ENCODE measurements at places on chromosomes 7 and 10. TPM values are rescaled to one million over a fixed set of nuclear protein-coding genes. Genes with fewer than 3 reads are reported as not detected.

- DNase-seq = no peak
Observed at GRCh38 chr10:48720611-48721010, 35.9 kb downstream of the WDFY4 start.

DNA sequence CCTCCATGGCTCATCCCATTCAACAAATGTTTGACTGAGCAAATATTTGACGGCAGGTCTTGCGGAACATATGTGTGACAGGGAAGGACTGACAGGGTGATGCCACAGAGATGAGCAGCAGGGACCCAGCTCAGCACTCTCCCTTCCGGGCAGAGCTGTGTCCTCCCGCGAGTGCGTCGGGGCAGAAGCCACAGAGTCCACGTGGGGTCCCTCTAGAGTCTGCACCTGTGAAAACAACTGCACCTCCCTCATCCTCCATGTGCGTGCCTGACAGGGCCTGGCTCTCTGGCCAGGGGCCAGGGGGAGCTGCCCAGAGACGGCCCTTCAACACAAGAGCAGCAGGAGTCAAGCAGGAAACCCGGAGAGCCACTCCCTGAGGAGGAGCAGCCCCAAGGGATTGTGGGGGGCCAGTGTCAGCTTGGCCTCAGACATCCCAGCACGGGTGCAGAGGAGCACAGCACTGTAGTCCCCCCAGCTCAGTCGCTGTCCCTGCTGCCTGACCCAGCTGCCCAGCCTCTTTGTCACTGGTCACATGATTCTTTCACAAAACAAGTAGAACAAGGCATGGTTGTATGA, 83.6 kb upstream of the TMEM72 start:
- peak; percentile 25 for DNase-seq

- no peak for DNase-seq
Observed at GRCh38 chr7:2202901-2203765, 29.6 kb downstream of the MAD1L1 start.

GRCh38 chr7:8387551-8388256, 45.7 kb upstream of the NXPH1 start:
- no peak for DNase-seq

The CALHM1 gene
- not detected for total RNA-seq

DNA sequence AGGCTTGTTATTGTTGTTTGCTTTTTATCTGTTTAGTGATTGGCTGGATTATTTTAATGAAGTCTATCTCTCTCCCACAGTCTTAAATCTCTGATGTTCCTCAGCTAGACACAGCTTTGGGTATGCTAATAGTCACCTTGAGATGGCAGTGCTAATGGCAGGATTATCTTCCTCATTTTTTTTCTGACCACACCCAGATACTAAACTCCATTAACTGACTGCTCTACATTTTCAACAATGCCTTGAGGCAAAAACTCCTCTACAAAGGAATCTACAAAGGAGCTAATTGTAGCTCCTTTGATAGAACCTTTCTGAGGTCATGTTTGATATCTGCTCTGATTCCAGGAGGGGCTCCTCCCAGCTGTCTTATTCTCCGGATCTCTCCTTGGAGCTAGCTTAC, 122.6 kb downstream of the HBP1 start:
- DNase-seq = no peak

GRCh38 chr7:6090738-6091505, 59.7 kb downstream of the ANKRD61 start:
- no peak for DNase-seq

DNA sequence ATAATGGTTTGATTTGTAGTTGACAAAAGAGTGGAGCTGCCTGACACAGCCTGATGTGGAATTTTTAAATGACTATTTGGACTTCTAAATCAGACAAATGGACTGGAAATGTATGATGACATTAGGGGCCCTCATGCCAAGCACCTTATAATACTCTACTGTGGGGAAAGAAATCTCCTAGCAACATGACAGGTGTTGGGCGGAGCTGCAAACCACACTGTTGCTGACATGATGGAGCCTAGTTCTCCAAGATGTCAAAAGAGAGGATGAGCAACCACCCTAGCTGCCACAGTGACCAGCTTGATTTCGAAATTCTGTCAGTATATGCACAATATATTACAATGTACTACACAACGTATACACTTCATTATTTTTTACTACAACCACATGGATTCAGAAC, 65.8 kb downstream of the RHOBTB1 start:
- no peak for DNase-seq

DNA sequence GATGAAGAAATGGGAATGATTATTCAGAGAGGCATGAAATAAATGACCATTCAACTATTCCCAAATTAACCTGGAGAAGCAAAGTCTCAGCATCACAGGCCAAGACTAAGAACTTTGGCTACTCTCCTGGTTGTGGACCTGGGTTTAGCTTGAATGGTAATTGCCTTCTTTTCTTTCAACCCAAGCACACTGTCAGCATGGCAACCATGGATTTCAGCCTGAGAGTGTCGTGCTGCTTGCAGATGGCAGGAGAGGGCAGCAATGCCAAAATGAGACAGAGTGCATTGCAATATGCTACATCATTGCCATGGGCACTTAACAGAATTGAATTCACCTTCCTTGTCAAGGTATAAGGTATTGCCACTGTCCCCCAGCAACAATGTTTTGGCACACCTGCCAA, 767.2 kb downstream of the REEP3 start:
- DNase-seq = no peak

GRCh38 chr10:54496852-54497251, 304.2 kb downstream of the PCDH15 start:
- no peak for DNase-seq

The GNAT3 gene
- total RNA-seq = not detected

GRCh38 chr7:148799893-148800555, 84.1 kb downstream of the EZH2 start:
- DNase-seq = no peak

The MNX1 gene
- 6.3 TPM for total RNA-seq

DNA sequence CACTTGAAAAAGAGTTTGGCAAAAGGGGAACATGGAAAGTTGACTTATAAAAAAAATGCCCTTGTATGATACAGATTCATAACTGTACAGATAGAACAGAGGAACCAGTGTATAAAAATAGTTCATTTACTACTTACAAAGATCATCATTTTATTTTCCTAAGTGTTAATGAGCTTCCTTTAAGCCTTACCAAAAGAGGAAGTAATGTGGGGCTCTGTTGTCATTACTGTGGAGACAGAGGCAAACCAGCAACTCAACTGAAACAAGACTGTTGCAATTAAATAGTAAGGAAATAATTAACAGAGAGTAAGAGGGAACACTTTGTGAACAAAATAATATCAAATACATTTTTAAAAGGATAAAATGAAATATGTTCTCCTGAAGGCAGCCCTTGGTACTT, 526.2 kb upstream of the ADARB2 start:
- DNase-seq = no peak

The TMEM213 gene
- not detected for total RNA-seq

GRCh38 chr10:75616076-75616475, 184.7 kb downstream of the LRMDA start:
- no peak for DNase-seq

The JCAD gene
- total RNA-seq = 4.5 TPM

GRCh38 chr7:87202705-87203104, 16.8 kb downstream of the TMEM243 start:
- no peak for DNase-seq

DNA sequence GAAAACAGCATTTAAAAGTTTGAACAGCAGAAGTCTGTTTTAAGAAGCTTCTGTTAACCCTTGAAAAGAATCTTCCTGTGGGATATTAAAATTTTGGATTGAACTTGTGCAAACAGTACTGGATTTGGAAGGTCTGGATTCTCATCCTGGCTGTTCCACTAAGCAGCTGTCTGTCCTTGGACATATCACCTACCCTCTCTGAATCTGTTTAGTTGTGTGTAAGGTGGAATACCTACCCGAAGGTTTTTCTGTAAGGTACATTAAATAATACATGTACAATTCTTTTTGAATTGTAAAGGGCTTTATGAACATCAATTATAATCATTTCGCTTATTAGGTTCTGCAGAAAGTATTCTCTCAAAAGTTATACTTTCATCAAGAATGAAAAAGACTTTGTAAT, 2.2 kb downstream of the PDCD4 start:
- no peak for DNase-seq

DNA sequence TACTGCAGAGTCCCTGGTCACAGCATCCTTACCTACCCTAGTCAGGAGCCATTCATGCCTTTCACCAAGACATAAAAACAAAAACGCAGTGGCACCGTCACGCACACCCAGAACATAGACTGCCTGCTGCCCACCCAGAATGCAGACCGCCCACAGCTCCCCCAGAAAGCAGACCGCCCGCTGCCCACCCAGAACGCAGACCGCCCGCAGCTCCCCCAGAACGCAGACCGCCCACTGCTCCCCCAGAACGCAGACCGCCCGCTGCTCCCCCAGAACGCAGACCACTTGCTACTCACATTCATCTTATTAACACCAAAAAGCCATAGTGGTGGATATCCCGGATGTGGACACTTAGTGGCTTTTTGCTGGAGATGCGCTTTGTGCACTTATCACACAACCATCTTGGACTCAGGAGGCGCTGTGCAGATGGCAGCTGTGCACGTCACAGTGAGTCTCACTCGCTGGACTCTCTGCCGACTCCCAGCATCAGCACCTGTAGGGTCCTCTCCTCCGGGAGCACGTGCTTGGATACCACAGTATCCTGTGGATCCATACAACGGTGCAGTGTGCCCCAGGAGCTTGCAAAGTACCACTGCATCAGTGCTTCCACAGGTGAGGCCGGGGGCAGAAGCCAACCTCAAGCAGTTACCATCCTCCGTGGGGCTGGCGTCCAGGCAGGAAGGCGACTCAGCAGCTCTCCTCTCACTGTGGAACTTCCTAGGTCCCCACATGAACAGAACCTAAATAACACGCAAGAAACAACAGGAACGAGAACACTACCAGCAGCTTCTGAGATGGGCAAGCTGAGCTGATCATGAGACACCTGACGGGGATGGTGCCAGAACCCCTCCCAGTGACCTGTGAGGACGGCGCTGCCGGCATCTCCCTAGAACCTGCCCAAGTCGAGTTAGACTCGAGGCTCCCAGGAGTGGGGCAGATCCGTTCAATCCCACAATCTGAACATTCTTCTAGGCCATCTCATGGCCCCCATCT, 161.0 kb downstream of the DIP2C start:
- DNase-seq = no peak

GRCh38 chr7:4216016-4216415, 466.1 kb upstream of the FOXK1 start:
- DNase-seq = peak; percentile 27

DNA sequence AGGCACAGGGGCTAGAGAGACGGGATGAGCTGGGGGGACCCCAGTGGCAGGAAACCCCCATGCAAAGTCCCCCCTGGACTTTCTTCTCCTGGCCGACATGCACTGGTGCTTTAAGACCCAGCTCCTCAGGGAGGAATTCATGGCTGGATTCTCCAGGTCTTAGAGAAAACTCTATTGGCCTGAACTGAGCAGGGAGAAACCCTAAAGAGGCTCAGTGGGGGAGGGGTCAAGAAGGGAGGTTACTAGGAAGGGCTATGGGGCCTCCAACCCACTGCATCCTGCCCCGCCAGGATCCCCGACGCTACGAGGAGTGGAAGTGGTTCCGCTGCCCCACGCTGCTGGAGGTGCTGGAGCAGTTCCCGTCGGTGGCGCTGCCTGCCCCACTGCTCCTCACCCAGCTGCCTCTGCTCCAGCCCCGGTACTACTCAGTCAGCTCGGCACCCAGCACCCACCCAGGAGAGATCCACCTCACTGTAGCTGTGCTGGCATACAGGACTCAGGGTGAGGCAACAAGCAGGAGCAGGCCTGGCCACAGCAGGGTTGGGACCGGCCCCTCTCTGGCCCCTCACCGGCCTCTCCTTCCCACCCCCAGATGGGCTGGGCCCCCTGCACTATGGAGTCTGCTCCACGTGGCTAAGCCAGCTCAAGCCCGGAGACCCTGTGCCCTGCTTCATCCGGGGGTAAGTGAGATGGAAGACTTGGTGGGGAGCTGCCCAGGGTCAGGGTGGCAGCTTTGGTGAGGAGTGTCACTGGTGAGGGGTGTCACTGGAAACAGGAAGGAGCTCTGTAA, 13.8 kb downstream of the ATG9B start:
- DNase-seq = no peak

The BMPR1A gene
- 18.6 TPM for total RNA-seq

DNA sequence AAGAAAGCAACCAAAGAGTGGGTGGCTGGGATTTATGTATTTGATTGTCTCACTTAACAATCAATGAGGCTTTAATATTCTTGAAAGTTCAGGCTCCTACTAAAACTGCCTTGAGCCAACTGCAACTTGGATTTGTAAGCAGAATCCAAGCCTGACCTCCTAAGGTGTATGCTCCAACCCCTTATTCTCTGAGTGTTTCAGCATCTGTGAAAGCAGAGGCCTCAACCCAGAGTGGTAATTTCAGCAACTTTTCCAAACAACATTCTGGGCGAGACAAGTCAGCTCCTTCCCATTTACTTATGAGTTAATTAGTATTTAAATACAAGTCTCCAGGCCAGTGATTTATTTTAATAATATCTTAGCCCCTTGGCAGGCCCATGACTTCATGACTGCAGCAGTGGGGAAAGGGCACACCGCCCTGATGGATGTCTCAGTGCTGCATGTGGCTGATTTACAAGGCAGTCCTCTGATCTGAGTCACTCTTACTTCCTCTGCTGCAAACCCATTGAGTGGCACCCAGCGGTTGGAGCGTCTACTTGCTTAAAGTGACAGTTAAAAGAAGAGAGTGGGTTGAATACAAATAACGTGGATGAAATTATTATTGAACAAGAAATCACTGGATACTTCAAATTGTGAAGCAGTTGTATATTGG, 209.1 kb downstream of the TRIL start:
- DNase-seq = peak; percentile 74

The UCN3 gene
- not detected for total RNA-seq

GRCh38 chr7:130385600-130386066, 5.3 kb downstream of the CPA1 start:
- no peak for DNase-seq

GRCh38 chr7:131530137-131530536, 26.3 kb downstream of the PODXL start:
- DNase-seq = no peak

Data from Daoy (cell line).